ENCODE measurements at places on chromosomes 7 and 10.

DNA sequence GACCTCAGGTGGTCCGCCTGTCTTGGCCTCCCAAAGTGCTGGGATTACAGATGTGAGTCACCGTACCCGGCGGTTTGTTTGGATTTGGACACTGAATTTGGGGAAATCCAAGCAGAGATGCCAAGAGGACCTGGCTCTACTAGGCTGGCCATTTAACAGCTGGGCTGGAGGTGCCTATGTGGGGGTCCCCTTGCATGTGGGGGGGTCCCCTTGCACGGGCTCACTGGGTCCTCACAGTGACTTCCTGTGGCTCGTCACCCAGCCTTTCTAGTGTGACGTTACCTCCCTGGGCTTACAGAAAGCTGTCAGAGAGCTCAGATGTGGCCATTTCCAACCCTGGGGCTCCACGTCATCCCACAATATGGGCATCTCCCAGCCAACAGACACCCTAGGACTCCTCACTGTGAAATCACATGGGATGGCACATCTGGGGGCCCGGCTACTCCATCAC is 49.3 kb upstream of the GNA12 start:
- peaks cover 28% of the 10 kb centered on the region for H3K4me1 ChIP-seq
- H3K27ac ChIP-seq: peak overlapping the region; percentile 36
- no peaks in the 10 kb centered on the region for H3K27me3 ChIP-seq
- DNase-seq: no peak
- no peaks in the 10 kb centered on the region for H3K36me3 ChIP-seq
- H3K4me3 ChIP-seq: peak overlapping the region; percentile 27

DNA sequence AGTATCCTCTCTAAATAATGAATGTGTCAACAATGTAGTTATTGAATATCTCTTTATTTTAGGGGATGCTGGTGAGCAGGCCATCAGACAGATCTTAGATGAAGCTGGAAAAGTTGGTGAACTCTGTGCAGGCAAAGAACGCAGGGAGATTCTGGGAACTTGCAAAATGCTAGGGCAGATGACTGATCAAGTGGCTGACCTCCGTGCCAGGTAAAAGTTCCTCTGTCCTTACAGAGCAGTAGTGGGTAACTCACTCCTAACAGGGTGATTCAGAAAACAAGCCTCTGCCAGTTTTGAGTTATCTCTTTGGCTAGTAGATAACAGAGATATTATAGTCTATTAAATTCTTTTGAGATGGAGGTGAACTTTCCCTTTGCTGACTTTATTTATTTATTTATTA is 67.3 kb downstream of the AP3M1 start:
- H3K4me3 ChIP-seq: no peak overlapping the region
- no peaks in the 10 kb centered on the region for H3K27me3 ChIP-seq
- peaks cover 29% of the 10 kb centered on the region for H3K4me1 ChIP-seq
- H3K36me3 ChIP-seq: peaks cover 25% of the 10 kb centered on the region

GRCh38 chr10:121157998-121158397 is 306.8 kb downstream of the WDR11 start:
- DNase-seq: no peak
- no peak overlapping the region for H3K27ac ChIP-seq
- no peaks in the 10 kb centered on the region for H3K36me3 ChIP-seq
- no peaks in the 10 kb centered on the region for H3K4me1 ChIP-seq

DNA sequence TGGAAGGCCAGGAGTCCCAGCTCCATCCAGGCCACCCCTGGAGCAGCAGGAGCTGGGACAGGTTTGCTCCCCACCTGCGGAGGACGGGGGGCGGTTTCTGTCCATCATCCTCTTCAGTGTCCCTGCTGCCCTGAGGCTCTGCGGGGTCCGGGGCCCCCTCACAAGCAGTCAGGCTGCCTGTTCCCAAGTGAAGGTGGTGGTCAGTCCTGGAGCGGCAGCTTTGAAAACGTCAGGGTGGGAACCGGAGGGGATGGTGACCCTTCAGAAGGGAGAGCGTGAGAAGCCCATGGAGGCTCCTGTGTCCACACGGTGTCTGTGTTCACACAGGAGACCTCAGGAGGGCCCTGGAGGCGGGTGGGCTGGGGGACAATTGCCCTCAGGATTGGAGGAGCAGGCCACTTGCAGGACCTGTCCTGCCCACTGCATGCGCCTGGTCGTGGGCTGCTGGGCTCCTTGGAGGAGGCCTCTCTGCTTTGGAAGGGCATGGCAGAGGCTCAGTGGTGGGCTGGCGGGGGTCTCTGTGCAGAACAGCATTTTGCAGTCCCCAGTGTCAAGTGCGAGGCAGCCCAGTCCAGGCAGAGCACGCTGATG is 49.3 kb upstream of the INPP5A start:
- no peak for DNase-seq
- no peak overlapping the region for H3K27ac ChIP-seq
- H3K4me3 ChIP-seq: no peak overlapping the region
- H3K36me3 ChIP-seq: no peaks in the 10 kb centered on the region
- H3K27me3 ChIP-seq: no peaks in the 10 kb centered on the region

GRCh38 chr7:135414850-135415439 is 95.0 kb downstream of the CNOT4 start:
- no peaks in the 10 kb centered on the region for H3K4me1 ChIP-seq
- peaks cover 13% of the 10 kb centered on the region for H3K36me3 ChIP-seq
- DNase-seq: peak; percentile 19
- no peaks in the 10 kb centered on the region for H3K27me3 ChIP-seq
- H3K27ac ChIP-seq: no peak overlapping the region

DNA sequence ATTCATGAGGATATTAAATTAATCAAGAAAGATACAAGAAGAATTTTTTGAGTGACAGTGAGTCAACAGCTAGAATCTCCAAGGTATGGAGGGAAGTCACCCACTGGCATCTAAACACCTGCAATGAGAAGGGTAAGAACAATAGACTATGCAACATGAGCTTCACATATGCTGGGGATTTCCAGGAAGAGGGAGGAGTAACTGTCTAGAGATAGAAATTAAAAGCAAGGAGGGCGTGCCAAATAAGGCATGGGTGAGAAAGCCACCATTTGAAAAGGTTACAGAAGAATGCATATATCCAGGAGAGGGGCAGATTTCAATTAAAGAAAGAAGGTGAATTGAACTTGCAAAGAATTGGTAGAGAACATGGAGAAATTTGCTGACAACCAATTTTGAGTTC is 365.7 kb downstream of the GPR37 start:
- no peak overlapping the region for H3K27ac ChIP-seq
- DNase-seq: no peak
- no peaks in the 10 kb centered on the region for H3K27me3 ChIP-seq

- H3K36me3 ChIP-seq: no peaks in the 10 kb centered on the region
- H3K27ac ChIP-seq: no peak overlapping the region
- no peaks in the 10 kb centered on the region for H3K4me1 ChIP-seq
- H3K27me3 ChIP-seq: peaks cover 9% of the 10 kb centered on the region
These were observed 571.1 kb downstream of the GRID1 start for GRCh38 chr10:85795460-85795859.

DNA sequence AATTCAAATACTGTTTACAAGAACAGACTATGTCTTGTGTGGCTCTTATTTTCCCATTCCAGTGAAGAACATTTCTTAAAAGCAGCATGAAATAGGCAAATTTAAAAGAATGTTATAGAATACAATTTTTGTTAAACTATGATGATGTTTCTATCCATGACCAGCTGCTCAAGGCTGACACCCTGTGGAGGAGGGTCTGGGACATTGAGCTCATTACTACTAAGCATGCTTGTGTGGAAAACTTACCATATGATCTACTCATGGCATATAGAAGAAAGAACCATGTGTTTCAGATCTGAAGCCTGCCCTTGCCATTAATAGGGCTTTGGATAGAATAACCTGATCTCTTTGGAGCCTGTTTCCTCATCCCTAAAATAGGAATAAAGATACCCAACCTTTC is 125.0 kb downstream of the FOXP2 start:
- DNase-seq: no peak
- H3K27ac ChIP-seq: no peak overlapping the region
- no peaks in the 10 kb centered on the region for H3K4me1 ChIP-seq
- no peak overlapping the region for H3K4me3 ChIP-seq

DNA sequence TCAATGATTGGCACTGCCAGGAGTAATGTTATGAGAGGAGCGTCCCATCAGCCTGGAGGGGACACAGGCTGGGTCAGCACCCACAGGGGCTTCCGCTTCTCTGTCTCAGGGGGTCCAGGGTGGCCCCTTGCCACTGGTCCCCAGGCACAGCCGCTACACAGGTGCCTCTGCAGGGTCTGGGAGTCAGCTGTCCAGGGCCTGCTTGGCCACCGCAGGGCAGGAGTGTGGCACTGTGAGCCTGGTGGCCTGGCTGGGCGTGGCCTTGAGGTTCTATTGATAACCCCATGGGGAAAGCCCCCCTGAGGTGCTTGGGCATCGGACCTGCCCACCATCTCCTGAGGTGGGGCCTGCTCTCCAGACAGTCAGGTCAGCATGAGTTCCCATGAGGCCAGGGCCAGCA is 136.6 kb downstream of the LHPP start:
- no peak overlapping the region for H3K4me3 ChIP-seq
- no peak overlapping the region for H3K27ac ChIP-seq
- no peaks in the 10 kb centered on the region for H3K36me3 ChIP-seq
- no peak for DNase-seq

- peak; percentile 86 for DNase-seq
- H3K36me3 ChIP-seq: no peaks in the 10 kb centered on the region
- H3K27me3 ChIP-seq: peaks cover 7% of the 10 kb centered on the region
- peak overlapping the region; percentile 76 for H3K27ac ChIP-seq
- peak overlapping the region; percentile 56 for H3K4me3 ChIP-seq
- H3K4me1 ChIP-seq: peaks cover 38% of the 10 kb centered on the region
These were observed 10.7 kb downstream of the AMZ1 start for GRCh38 chr7:2698581-2699288.
